ENCODE measurements at places on chromosomes 2 and 18.
A peak's percentile ranks its signal among the peaks of the same experiment; 100 is the strongest.

GRCh38 chr2:109164739-109165221, 35.8 kb downstream of the SH3RF3 start:
- peak; percentile 93 for DNase-seq

GRCh38 chr18:75429975-75430374, 2.5 kb upstream of the SMIM21 start:
- no peak for DNase-seq

GRCh38 chr2:112585873-112586464, 1.6 kb downstream of the CHCHD5 start:
- DNase-seq, result no peak

GRCh38 chr2:204725693-204726360, 180.6 kb downstream of the PARD3B start:
- DNase-seq, result no peak

DNA sequence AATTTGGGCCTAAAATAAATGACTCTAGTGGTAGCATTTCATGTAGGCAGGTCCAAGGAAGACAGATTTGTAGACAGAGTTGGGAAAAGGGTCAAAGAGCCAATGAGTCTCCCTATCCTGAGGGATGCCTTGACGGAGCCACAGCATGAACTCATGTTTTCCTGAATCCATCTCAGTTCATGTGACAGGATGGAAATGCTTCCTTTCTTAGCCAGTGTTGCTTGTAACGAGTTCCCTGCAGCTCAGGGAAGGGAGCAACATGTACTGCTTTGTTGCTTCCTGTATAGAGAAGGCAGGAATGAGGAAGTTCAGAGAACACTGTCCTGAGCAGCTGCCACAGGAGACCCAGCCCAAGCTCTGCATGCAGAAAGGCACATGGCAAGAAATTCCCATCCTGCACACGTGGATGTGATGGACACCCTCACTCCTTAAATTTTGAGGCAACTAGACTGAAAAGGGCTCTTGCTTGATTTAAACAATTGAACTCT, 27.9 kb downstream of the TMEM17 start:
- DNase-seq, result peak; percentile 86

DNA sequence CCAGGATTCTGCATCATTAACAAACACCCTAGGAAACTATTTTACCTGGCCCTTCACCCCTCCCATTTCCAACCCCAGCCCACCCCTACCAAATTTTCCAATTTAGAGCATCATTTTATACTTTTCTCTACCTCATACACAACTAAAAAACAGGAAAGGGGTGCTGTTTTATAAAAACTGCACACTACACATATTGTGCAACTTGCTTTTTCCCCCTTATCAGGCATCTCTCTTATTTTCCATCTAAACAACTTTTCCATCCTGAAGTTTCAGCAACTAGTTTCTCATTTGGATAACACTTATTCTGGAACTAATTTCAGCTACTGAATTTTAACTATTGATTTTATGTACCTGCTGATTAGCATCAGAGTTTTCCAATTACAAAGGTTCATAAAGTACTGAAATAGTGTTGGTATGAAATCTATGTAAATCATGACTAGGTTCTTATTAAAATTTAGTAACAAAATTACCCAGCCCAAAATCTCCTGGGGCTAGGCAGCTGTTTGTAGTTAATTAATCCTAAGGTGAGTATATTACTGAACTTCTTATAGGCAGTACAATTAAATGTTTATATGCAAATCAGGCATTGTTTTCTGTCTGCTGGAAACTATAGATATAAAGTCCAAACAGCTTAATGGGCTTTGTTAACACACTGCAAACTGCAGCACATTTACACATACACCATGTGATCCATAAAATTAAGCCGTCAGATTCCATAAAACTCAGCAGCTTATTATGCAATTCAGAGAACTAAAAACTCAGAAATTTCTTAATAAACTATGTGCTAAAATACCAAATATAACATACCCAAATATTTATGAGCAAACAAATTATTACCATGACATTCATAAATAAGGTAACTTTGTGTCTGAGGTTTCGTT, 7.9 kb downstream of the SF3B1 start:
- DNase-seq, result no peak

DNA sequence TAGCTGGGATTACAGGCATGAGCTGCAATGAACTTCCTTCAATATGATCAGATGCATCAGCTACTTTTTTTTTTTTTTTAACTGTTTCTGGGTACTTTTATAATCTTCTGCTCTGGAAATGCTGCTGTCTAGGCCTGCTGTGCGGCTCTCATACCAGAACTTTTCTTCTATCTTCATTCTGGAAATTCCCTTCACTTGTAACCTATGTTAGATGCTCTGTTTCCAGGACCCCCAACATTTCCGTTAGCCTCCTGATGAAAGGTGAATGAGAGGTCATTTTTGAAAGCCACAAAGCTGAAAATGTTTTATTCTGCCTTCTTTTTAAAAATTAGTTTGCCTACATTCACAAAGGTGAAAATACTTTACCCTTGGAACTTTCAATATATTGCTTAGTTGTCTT, 8.6 kb downstream of the AGFG1 start:
- DNase-seq, result no peak

DNA sequence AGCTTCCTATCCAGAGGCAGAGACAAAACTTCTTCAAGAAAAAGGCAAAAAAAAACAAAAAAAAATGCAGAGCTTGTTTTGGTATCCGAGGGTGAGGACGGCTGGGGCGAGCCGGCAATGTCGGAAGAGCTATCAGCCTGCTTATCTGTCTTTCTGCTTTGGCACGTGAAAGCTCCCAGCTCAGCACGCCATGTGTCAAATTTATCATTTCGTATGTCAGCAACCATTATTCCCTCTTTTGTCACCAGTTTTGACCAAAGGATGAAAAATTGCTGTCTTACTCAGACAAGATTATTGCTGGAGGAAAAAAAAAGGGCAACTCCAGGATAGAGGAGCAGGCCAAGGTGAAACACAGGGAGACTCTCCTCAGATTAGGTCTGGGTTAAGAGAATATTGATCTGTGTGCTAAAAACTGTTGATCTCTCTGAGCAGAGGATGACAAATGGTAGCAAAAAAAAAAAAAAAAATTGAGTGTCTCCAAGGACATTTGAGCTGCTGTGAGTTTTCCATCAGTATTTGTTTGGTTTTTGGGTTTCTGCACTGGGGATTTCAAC, 532.0 kb upstream of the POU3F3 start:
- no peak for DNase-seq

DNA sequence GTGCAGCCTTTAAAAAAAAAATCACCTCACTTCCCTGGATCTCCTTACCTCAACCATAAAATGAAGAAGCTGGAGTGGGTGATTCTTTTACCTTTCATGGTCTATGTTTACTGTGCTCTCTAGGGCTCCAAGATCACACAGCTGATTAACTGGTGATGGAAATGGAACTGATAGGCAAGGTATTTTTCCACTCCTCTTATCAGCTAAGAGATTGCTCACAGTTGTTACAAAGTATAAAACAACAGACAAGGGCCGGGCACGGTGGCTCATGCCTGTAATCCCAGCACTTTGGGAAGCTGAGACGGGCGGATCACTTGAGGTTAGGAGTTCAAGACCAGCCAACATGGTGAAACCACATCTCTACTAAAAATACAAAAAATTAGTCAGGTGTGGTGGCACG, 14.5 kb downstream of the RPS27A start:
- DNase-seq, result no peak

- DNase-seq, result peak; percentile 85
Observed at GRCh38 chr2:38068234-38068633, 7.7 kb downstream of the CYP1B1 start.

DNA sequence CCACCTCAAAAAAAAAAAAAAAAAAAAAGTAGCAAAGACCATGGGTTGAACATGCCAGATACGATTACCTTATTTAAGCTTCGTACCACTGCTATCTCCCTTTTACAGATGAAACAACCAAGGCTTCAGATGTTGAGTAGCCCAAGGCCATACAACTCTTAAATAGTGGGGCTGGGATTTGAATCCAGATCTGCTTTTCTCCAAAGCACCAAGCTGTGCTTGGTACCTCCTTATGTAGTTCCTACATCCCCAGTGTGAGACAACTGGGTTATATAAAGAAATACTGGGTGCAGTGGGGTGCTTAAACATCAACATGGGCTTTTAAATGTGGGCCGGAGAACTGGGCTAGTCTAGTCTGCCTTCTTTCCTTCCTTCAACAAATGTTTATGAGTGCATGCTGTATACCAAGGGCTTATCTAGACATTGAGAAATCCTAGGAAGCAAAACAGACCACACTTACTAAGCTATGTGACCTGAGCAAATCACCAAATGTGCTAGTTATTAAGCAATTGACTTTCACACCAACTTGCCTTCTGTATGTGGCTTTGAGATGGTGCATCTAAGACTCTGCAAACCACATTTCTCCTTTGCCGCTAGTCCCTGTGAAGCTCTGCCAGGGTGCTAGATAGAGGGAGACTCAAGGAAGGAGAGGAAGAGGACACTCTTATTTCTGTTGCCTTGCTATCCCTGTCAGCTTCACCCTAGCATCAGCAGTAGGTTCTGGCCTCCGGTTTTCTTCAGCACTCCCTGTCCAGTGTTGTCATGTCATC, 206.8 kb upstream of the FBXO11 start:
- no peak for DNase-seq

GRCh38 chr18:48295586-48296311, 113.4 kb downstream of the ZBTB7C start:
- DNase-seq, result peak; percentile 56

DNA sequence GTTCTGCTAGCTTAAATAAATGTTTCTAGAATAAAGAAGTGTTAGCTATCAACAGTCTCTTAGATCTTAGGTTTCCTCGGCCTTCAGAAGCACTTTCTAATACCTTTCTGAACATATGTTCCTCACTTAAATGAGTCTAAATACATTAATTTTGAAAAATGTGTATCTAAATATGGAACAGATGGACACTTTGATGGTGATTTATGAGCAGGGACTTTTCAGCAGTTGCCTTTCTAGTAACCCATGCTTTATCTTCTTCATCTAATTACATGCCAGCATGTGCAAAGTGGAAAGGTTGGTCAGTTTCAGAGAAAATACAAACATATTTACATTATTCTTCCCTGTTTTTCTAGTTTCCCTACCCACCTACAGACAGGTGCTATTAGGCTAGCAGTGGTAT, 797.0 kb upstream of the CHAC2 start:
- DNase-seq, result no peak

DNA sequence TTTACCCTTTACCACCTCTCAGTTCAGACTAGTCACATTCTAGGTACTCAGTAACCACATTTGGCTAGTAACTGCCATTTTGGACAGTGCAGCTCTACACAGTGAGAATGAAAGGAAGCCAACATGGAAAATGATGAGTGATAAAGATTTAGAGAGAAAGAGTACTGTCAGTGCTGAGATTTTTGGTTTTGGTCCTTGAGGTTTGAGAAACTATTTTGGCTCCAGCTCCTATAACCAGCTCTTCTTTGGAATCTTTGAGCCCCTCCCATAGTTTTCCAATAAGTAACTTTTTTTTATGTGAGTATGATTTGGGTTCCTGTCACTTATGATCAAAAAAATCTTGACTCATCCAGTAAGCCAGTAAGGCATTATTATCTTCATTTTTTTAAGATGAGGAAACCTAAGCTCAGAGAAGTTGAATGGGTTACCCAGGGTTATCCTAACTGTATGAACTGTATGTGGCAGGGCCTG, 173.0 kb downstream of the BABAM2 start:
- DNase-seq, result no peak

DNA sequence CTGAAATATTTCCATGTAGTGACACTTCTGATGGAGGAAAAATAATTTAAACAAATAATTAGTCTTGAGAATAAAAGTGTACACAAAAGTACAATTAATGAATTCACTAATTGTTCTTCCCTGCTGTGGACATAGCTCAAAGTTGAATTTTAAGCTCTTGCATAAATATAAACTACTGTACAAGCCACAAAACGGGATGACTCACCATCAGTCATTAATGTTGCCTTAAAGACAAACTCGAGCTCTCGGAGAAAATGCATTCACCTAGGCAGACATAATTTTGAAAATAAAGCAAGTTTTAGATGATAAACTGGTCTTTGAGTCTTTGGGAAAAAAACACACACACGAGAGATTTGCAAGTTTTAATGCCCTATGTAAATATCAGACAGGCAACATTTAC, 436.4 kb downstream of the ZNF521 start:
- no peak for DNase-seq

DNA sequence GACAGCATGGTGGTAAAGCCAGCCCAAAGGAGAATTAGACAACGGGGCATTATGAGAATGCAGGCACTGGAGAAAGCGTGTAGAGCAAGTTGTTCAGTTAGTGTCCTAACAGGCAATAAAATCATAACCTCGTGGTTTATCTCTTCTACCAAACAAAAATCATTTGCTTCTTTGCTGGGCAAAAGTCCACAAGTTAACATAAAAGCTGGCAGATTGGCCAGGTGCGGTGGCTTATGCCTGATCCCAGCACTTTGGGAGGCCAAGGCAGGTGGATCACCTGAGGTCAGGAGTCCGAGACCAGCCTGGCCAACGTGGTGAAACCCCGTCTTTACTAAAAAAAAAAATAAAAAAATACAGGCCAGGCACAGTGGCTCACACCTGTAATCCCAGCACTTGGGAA, 364.1 kb downstream of the SETBP1 start:
- DNase-seq, result no peak

- no peak for DNase-seq
Observed at GRCh38 chr18:68467957-68468356, 247.0 kb downstream of the TMX3 start.

- no peak for DNase-seq
Observed at GRCh38 chr2:219520079-219520478, 5.8 kb downstream of the ASIC4 start.

DNA sequence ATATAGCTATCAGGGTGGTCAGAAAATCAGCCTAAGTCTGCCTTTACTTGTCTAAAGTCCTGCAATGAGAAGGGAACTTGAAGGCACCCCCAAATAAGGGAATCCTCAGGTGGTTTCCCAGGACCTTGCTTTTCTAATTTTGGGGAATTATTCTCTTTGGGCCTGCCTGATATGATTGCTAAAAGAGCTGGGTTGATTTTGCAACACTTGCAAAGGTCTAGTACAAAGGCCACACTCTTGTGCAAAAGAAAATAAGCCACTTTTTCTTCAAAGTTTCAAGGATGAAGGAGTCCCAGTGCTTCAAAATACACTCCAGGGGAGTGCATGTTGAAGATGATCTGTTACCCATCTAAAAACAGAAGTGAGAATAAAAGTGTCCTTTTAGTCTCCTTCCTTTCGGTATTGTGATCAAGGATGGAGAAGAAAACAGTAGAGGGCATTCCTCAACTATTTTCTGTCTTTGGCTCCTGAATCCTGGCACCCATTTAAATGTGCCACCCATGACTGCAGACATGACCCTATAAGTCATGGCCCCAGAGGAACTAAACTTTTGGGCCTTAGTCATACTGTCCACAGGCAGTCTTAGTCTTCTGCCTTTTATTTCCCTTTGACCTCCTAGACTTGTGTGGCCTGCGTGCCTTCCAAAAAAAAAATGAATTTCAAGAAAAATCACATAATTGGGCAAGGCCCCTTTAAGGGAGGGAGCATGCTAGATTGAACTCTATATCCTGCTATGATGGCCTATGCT, 5.1 kb downstream of the SULT1C3 start:
- DNase-seq, result no peak

DNA sequence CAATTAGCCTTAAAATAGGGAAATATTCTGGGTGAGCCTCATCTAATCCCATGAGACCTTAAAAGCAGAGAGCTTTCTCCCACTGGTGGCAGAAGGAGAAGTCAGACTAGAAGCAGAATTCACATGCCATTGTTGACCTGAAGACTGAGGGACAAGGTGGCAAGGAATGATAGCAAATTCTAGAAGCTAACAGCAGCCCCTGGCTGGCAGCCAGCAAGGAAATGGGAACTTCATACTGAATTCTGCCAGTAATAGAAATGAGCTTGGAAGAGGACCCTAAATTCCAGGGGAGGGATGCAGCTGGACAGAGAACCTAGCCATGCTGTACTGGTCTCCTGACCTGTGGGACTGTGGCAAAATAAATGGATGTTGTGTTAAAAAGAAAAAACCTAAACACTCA, 19.5 kb downstream of the B3GNT7 start:
- DNase-seq, result no peak

Measured in muscle of leg (tissue), 16 donors.